ENCODE measurements at places on chromosomes 5 and 9. TPM values are rescaled to one million over a fixed set of nuclear protein-coding genes. Genes with fewer than 3 reads are reported as not detected.

SERF1A gene
- total RNA-seq = 11.5 TPM

PCDHB7 gene
- total RNA-seq = 0.39 TPM

HK3 gene
- total RNA-seq = not detected

ZNF367 gene
- 18.2 TPM for total RNA-seq

FOXI1 gene
- not detected for total RNA-seq

TMEM252 gene
- not detected for total RNA-seq

TAS2R1 gene
- not detected for total RNA-seq

CFAP90 gene
- total RNA-seq = not detected

GNA14 gene
- not detected for total RNA-seq

SLC24A2 gene
- under 0.01 TPM for total RNA-seq

TMEM215 gene
- total RNA-seq = not detected

NSG2 gene
- total RNA-seq = not detected

LURAP1L gene
- total RNA-seq = 0.98 TPM

IFNA21 gene
- total RNA-seq = not detected

TMED9 gene
- 62.2 TPM for total RNA-seq

NUTM2F gene
- not detected for total RNA-seq

OR2S2 gene
- total RNA-seq = not detected

NUTM2G gene
- total RNA-seq = not detected

WHRN gene
- 1.7 TPM for total RNA-seq

NR5A1 gene
- not detected for total RNA-seq
